ENCODE measurements at places on chromosomes 7 and 10.

DNA sequence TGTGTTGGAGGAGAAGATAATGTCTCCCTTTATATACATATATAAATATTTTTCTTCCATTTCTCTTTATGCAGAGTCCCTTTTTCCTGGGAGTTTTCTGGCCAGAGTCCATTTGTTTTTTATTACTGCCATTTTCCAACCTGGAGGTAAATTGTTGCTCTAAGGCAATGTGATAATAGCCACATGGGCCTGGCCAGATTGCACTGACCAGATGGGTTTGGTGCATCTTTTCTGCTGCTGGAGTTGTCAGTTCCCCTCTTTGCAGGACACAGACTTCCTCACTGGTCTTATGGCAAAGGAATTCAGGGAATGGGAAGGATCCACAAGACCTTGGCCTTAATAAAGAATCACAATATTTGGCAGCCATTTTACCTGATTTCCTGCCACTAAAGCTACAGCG, 254.9 kb downstream of the SORCS3 start:
- no peak overlapping the region for H3K4me3 ChIP-seq
- no peaks in the 10 kb centered on the region for H3K36me3 ChIP-seq
- no peaks in the 10 kb centered on the region for H3K27me3 ChIP-seq
- no peaks in the 10 kb centered on the region for H3K4me1 ChIP-seq
- DNase-seq: no peak

DNA sequence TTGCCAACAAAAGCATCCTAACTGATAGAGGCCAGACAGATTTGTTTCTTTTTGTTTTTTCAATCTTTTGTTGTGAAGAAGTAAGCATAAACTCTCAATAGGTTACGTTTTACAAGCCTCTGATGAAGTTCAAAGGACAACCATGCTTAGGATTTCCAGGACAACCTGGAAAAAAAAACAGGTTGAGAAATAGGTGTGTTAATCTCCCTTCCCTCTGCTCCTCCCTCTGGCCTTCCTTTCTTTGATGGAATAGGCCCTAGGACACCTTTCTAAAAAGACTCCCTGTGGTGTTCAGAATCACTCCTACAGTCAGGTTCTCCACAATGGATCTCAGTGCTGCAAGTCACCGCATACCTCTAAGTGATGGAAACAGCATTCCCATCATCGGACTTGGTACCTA, at the start of gene AKR1D1:
TSS of gene AKR1D1 (plus strand) at position 264 of the 400 bp plus-strand sequence. CDS start at position 324, 60 bp downstream.
- H3K27me3 ChIP-seq: no peaks in the 10 kb centered on the region
- no peak for DNase-seq
- H3K4me3 ChIP-seq: no peak within 1 kb of the TSS
- no peaks in the 10 kb centered on the region for H3K36me3 ChIP-seq
- H3K27ac ChIP-seq: no peak within 1 kb of the TSS
- no peaks in the 10 kb centered on the region for H3K4me1 ChIP-seq

- no peaks in the 10 kb centered on the region for H3K36me3 ChIP-seq
- H3K4me1 ChIP-seq: no peaks in the 10 kb centered on the region
- DNase-seq: no peak
- H3K27ac ChIP-seq: no peak overlapping the region
- H3K27me3 ChIP-seq: no peaks in the 10 kb centered on the region
- H3K4me3 ChIP-seq: no peak overlapping the region
These were observed 70.5 kb upstream of the ABCB5 start for GRCh38 chr7:20545016-20545415.

DNA sequence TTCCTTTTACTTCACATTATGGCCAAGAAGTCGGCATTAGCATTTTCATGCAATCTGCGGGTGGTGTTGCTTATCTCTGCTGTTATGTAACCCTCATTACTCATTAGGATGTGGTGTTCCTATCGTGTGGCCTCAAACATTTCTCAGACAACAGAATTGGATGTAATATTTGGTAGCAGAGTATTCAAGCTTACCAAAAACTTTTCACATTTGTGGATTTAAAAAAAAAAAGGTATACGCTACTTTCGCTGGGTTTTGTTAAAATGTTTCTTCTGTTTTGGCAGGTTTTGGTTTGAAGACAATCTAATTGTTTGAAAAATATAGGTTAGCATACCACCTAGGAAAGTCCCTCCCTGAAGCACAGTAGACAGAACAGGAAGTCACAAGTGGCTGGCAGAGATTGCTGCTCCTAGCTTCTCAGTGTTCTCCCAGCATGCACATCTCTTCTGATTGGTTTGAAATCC, 128.8 kb downstream of the GATA3 start:
- no peaks in the 10 kb centered on the region for H3K36me3 ChIP-seq
- H3K4me1 ChIP-seq: no peaks in the 10 kb centered on the region
- H3K27me3 ChIP-seq: no peaks in the 10 kb centered on the region
- H3K4me3 ChIP-seq: no peak overlapping the region

DNA sequence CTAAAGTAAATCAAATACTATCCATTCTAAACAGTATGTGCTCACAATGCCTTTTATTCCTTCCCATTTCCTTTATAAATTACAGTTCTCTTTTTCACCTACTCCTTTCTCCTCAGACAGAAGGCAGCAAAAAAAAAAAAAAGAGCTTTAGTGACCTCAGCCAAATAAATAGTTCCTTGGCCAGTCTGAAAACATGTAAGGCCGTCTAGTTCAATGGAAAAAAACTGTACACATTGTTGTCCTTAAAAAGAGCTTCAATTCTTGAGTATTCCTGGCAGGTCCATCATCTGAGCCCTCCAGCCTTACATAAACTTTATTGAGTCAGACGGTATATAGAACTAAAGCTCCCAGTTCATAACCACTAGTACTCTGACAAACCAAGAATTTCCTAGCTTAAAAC, 185.4 kb downstream of the CACNA2D1 start:
- H3K4me3 ChIP-seq: no peak overlapping the region
- H3K4me1 ChIP-seq: peaks cover 1% of the 10 kb centered on the region
- H3K27ac ChIP-seq: no peak overlapping the region
- no peak for DNase-seq

DNA sequence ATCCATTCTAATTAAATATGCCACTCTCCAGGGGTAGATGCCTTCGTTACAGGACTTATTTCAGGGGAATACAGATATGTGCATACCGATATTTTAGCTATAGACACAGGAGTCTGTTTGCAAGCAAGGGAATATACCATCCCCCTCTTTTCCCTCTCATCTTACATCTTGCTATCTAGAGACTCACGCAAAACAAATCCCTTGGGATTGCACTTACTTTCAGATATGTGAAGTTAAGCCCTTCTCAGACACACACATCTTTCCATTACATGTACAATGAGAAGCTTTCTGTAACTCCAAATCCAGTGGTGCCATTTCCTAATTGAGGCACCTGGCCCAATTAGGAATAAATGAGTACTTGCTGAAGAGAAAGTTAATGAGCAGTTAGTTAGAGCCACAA, 250.4 kb upstream of the FZD8 start:
- no peaks in the 10 kb centered on the region for H3K27me3 ChIP-seq
- no peak overlapping the region for H3K27ac ChIP-seq
- H3K4me3 ChIP-seq: no peak overlapping the region
- no peaks in the 10 kb centered on the region for H3K4me1 ChIP-seq

GRCh38 chr7:4856336-4857057, 5.3 kb downstream of the PAPOLB start:
- no peaks in the 10 kb centered on the region for H3K27me3 ChIP-seq
- no peak overlapping the region for H3K27ac ChIP-seq
- no peak overlapping the region for H3K4me3 ChIP-seq
- no peaks in the 10 kb centered on the region for H3K4me1 ChIP-seq
- DNase-seq: no peak
- no peaks in the 10 kb centered on the region for H3K36me3 ChIP-seq

GRCh38 chr7:139572704-139573385, 49.4 kb downstream of the CLEC2L start:
- DNase-seq: peak; percentile 73
- no peaks in the 10 kb centered on the region for H3K4me1 ChIP-seq
- peaks cover 3% of the 10 kb centered on the region for H3K36me3 ChIP-seq
- H3K27ac ChIP-seq: no peak overlapping the region
- no peaks in the 10 kb centered on the region for H3K27me3 ChIP-seq

DNA sequence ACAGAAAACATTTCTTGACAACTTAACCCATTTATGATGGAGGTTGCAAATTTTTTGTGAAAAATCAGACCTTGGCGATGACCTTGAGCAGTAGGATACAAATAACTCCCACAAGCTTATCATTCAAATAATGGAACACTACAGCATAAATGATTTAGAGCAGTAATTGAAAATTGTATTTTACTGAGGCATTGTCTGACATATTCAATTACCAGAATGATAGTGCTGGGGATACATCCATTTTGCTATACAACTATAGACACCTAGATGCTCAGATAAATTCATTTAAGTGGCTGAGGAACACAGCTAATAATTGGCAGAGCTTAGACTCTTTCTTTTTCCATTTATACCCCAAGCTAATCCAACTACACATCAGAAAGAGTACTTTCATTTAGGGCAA, 18.9 kb downstream of the TWIST1 start:
- DNase-seq: no peak
- no peaks in the 10 kb centered on the region for H3K36me3 ChIP-seq
- no peak overlapping the region for H3K27ac ChIP-seq
- no peak overlapping the region for H3K4me3 ChIP-seq
- H3K27me3 ChIP-seq: no peaks in the 10 kb centered on the region

DNA sequence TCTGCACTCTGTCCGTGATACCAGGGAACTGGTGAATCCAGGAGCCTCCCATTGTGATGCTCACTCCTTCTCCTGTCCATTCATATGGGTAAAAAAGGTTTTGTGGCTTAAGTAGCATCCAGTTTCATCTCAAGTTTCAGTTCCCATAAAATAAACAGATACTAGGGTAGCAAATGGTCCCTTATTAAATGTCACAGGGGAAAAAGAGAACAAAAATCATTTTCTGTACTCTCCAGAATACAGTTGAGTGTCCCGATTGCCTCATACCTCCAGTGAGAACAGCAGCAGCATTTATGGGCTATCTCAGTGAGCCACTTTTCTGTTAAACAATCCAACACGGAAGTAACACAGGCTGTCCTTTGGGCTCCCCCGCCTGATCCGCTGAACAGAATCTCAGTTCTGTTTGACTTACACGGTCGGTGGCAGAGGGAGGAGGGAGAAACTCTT, 179.6 kb downstream of the CELF2 start:
- DNase-seq: no peak
- H3K27ac ChIP-seq: no peak overlapping the region
- no peak overlapping the region for H3K4me3 ChIP-seq

Measured in aorta (tissue), 5 donors.